HT1080 (cell line): ENCODE measurements at places on chromosomes 6 and 20. TPM values are rescaled to one million over a fixed set of nuclear protein-coding genes. Genes with fewer than 3 reads are reported as not detected.

UBD gene
- total RNA-seq = not detected in 2 replicates

SLC22A2 gene
- total RNA-seq = not detected in 2 replicates

GHRH gene
- not detected in 2 replicates for total RNA-seq

ARMC2 gene
- 0.17 and 1.3 TPM in 2 replicates for total RNA-seq

DNA sequence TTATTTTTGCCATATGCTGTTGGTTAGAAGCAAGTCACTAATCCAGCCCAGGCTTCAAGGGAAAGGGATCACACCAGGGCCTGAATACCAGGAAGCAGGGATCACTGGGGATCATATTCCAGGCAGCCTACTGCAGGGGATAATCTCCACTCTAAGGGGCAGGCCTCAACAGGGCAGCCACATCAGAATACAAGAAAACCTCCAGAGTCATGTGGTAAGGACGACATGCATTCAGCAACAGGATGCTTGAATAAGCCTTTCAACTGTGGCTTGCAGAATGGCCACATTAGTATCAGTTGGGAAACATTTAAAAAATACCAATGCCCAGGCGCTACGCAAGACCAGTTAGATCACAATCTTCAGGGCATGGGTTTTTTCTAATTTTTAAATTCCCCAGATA lies 109.1 kb downstream of the LY86 start:
- no peak for DNase-seq

GRCh38 chr6:36335465-36336207 lies 1.1 kb downstream of the BNIP5 start:
- DNase-seq = no peak

- peak; percentile 4 for DNase-seq
These were observed 28.4 kb upstream of the GSTA3 start for GRCh38 chr6:52937908-52938307.

MYH7B gene
- 0.33 TPM in 1 of 2 replicates, not detected in the other for total RNA-seq

SLC13A3 gene
- total RNA-seq = not detected in 2 replicates

DNA sequence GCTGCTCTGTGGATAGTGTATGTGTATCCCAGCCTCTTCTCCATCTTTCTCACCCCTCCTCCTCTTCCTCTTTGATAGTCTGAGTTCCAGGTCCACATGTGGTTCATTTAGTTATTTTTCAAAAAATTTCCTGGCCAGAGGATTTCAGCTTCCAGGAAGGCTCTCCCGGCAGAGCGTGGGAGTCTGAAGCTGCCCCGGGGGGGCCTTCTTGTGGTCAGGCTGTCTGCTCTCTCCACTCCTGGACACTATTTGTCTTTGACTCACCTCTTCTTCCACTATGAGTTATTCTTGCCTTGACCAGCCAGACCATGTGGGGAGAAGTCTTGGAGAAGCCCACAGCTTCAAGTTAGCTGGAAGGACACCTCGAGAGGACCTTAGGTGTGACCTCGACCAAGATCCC lies 258.8 kb downstream of the CDC5L start:
- DNase-seq = peak; percentile 32

GRCh38 chr6:141498977-141499376 lies 633.7 kb upstream of the GJE1 start:
- DNase-seq = no peak

GRCh38 chr6:169795196-169795595 lies 43.8 kb downstream of the ERMARD start:
- no peak for DNase-seq

OLIG3 gene
- total RNA-seq = not detected in 2 replicates

DNA sequence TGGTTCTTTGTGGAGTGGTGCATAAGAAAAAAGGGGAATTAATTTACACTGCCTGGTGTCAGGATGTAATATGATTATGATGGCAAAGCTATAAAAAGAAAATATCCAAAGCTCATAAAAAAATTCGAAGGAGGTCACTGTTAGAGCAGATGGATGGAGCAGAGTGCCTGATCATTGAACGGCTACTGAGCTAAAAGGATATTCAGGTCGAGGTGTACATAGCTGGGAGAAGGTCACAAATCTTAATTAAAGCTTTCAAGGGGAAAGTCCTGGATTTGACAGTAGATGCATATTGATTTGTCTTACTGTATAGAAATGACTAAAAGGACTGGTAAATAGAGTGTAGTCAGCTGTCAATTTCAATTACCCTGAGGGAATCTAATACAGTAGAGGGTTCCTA lies 84.4 kb downstream of the PKIB start:
- no peak for DNase-seq

NFATC2 gene
- 0.10 and 0.23 TPM in 2 replicates for total RNA-seq

DNA sequence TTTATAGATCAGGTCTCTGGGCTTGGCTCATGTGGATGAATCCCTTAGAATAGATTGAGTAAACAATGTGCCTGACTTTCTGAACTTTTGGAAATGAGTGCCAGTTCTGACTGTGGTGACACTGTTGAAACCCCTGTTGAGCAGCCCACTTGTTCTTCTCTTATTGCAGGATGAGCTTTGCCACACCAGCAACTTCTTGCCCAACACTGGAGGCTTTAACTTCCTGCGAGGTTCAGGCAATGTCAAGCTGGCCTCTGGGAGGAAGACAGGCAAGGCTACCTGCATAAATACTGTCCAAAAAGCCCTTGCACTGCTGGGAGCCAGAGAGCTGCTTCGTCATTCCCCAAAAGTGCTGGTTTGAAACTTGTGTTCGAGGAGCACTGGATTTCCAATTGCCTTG lies 32.8 kb upstream of the SMIM8 start:
- DNase-seq = no peak

C20orf202 gene
- not detected in 2 replicates for total RNA-seq
